NCI-H524 treated with DMSO at 0.1 percent for 48 hours (cell line): ENCODE measurements at places on chromosomes 7 and 10.

GRCh38 chr7:36690041-36690440, 34.3 kb downstream of the AOAH start:
- no peak for DNase-seq

DNA sequence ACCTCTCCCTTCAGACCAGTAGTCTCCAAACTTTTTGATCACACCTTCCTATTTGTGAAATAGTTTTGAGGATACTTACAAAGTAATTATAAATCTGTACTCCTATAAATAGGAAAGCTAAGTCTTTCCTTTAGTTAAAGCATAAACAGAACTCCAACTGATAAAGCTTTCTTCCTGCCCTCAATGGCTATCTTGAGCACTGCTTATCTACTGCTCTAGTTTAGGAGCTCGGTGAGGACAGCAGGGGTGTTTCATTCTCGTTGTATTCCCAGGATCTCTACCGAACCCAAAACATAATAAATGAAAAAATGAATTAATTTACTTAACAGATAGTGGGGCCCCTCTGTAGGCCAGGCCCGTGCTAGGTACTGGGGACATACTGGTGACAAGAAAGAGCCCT, 17.7 kb downstream of the SORBS1 start:
- DNase-seq = no peak

DNA sequence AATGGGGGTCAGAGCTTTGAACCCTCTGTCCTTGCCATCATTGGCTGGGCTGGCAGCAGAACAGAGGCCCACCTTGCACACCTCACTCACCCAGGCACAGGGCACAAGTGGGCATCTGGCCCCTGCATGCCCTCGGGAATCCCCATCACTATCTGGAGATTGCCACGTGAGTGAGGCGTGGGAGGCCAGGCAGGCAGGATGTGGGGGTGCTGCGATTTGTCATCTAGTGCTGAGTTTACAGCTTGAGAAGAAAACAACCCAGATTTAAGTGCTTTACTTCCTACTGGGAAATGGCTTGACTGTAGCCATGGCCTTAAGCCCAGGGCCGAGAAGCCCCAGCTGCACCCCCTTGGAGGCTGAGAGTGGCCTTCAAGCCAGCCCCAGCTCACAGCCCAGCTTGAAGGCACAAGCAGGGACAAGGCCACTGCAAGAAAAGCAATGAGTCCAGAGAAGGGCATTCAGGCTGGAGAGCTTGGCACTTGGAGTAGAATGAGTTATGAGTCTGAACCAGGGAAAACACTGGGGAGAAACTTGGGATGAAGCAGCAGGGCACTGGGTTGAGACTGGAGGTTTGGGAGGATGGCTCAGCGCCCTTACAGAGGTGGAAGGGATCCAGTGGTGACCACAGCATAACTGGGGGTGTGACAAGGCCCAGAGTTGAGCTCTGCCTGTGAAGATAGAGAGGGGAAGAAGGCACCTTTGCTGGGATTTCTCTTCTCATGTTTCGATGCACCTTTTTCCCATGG, 123.0 kb downstream of the CXCL12 start:
- DNase-seq = no peak

GRCh38 chr10:50622706-50623662, 772 bp downstream of the SGMS1 start:
- DNase-seq = no peak
